Pancreas (tissue), 10 donors: ENCODE measurements at places on chromosomes 12 and 14. TPM values are rescaled to one million over a fixed set of nuclear protein-coding genes. Genes with fewer than 3 reads are reported as not detected.

- no peak for DNase-seq
- H3K27me3 ChIP-seq = no peaks in the 10 kb centered on the region
- H3K4me3 ChIP-seq = no peak overlapping the region
- no peaks in the 10 kb centered on the region for H3K4me1 ChIP-seq
- H3K27ac ChIP-seq = no peak overlapping the region
Observed at GRCh38 chr12:91316161-91316906, 133.7 kb upstream of the DCN start.

Gene FOXG1
- not detected for total RNA-seq

Gene BEST3
- 0.44 TPM for total RNA-seq

GRCh38 chr12:115916910-115917668 is 360.4 kb downstream of the MED13L start:
- no peaks in the 10 kb centered on the region for H3K4me1 ChIP-seq
- peak overlapping the region; percentile 26 for H3K4me3 ChIP-seq
- H3K27me3 ChIP-seq = peaks cover 3% of the 10 kb centered on the region
- H3K36me3 ChIP-seq = no peaks in the 10 kb centered on the region

Gene CLEC2A
- not detected for total RNA-seq

- H3K4me3 ChIP-seq = no peak overlapping the region
- no peaks in the 10 kb centered on the region for H3K36me3 ChIP-seq
- DNase-seq = no peak
- no peaks in the 10 kb centered on the region for H3K27me3 ChIP-seq
- no peaks in the 10 kb centered on the region for H3K4me1 ChIP-seq
Observed at GRCh38 chr12:2457933-2458414, 336.8 kb upstream of the FKBP4 start.
